ENCODE measurements at places on chromosomes 12 and 14.
A peak's percentile ranks its signal among the peaks of the same experiment; 100 is the strongest.

- no peak for DNase-seq
These were observed 108.2 kb upstream of the SLC38A4 start for GRCh38 chr12:46933947-46934346.

DNA sequence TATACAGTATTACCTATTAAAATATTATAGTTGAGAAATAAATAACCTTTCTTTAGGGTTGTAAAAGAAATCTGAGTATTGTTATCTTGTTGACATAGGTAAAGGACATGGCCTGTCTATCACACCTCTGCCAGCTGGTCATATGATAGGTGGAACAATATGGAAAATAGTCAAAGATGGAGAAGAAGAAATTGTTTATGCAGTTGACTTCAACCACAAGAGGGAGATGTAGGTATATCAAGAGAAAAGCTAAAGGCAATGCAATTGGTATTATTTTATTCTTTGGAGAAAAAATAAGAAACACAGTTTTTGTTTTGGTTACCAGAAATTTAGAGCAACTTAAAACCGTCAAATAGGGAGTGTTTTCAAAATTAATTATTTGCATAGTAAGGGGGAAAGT, 13.5 kb downstream of the CPSF2 start:
- no peak for DNase-seq

DNA sequence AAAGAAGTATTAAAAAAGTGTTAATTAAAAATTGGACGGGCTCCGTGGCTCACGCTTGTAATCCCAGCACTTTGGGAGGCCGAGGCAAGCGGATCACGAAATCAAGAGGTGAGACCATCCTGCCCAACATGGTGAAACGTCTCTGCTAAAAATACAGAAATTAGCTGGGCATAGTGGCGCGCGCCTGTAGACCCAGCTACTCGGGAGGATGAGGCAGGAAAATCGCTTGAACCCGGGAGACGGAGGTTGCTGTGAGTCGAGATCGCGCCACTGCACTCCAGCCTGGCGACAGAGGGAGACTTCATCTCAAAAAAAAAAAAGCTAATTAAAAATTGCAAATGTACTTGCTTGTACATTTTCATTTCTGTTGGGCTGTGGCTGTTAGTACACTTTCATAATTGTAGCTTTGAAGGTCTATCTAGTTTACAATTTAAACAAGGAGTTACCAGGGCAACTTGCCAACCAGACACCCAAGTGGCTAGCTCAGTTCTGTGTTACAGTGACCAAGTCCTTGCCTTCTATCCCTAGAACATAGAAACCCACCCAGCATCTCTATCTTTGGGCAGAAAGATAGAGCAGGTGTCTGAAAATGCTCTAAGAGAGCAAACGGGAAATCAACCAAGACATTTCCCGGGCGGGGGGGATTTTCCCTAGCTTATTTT, 1.2 kb downstream of the COA8 start:
- DNase-seq = no peak

GRCh38 chr12:14138495-14138894, 157.1 kb upstream of the GRIN2B start:
- DNase-seq = peak; percentile 8

- DNase-seq = no peak
These were observed 98.0 kb downstream of the PPP2R5C start for GRCh38 chr14:101859538-101859902.

DNA sequence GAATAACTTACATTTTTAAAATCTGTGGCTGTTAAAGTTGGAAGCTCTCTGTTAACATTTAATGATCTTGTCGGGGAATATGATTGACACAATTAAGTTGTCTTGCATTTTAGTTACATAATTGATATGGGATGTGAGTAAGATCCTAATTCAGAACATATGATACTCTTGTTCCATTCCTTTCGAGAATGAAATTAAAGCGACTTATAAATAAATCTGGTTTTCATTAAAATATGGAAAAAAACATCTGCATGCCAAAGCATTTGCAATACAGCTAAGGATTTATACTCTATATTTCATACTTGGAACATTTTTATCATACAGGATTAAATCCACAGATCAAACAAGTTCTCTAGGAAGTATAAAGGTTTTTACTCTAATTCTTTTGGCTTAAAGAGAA, 52.0 kb downstream of the SLC38A6 start:
- no peak for DNase-seq

- no peak for DNase-seq
These were observed 87.4 kb downstream of the SYT1 start for GRCh38 chr12:78951803-78952551.

DNA sequence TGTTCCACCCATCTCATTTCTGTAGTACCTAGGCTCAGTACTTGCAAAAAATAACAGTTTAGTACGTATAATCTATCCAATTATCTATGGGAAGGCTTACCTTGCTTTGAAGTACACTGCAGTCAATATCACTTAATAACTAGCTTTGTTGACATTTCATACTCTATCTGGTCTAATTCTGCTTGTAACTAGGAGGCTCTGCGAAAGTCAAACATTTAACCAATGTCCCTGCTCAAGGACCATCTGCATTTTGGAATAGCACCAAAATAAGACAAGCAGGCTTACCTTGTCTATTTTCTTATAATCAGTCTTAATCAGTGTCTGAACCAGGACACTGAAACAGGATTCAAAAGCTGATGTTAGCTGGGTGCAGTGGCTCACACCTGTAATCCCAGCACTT, 39.9 kb downstream of the SLC25A47 start:
- DNase-seq = no peak

- DNase-seq = no peak
These were observed 100.7 kb downstream of the ELK3 start for GRCh38 chr12:96294831-96295230.

DNA sequence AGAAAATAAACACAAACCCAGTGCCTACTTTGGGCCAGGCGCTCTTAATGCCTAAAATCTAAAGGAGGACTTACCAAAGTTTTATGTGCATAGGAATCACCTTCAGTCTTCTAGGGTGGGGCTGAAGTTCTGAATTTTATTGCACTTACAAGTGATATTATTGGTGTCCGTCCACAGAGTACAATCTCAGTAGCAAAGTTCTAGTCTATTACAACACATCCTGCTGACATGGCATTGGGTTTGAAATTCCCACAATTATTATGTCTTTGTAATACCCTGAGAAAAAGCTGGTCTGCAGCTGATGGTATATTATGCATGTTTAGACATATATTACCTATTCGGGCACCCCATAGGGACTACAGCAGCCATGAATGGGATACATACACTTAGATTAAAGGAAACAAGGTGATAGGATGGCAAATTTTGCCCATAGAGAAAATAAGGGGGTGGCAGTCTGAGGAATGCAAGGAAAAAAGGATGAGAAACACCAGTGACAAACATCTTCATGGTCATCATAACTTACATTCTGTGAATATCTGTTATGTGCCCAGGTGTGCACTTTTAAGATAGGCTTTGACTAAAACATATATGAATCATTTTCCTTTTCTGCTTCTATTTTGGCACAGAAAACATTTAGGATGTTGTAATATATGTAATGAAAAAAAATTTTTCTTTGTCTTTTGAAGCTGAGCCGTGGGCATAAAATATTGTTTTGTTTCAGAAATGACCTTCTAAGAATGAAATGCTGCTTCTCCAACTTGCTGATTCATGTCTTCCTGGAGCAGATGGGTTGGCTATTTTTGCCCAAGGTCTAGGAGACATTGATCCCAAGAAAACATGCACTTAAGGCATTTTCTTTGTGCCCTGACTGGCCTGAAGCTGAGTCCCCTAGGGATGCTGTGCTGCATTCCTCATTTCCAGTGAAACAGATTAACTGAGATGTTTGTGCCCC, 27.2 kb upstream of the ALG10 start:
- DNase-seq = no peak

GRCh38 chr14:85587151-85587711, 57.3 kb downstream of the FLRT2 start:
- DNase-seq = no peak

GRCh38 chr14:60648249-60648933, 886 bp downstream of the SIX1 start:
- DNase-seq = no peak

DNA sequence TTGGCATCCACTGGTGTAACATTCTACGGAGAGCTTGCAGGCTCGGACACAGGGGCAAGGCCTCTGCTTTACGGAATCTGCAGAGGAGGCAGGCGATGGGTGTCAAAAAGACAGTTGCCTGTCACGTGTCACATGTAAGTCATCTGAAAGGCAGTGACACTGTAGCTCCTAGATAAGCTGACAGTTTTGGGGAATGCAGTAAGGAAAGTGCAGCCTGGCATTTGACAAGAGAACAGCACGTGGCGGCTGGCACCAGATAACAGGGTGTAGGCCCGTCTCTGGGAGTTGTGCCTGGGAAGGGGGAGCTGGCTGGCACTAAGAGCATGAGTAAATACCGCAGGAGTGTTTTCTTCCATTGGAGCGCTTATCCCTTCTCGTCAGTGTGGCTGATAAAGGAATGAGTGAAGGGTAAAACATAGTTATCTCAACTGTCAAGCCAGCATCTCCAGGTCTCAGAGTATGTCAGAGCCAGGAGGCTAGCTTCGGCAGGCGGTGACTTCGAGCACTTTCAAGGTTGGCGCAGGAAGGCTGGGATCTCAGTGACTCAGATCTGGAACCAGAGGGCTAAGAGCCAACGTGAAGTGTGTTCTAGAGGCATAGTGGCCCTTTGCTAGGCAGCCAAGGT, 26.1 kb downstream of the ADCK1 start:
- DNase-seq = no peak

- DNase-seq = no peak
These were observed 861.0 kb downstream of the RPS29 start for GRCh38 chr14:48725051-48725734.

DNA sequence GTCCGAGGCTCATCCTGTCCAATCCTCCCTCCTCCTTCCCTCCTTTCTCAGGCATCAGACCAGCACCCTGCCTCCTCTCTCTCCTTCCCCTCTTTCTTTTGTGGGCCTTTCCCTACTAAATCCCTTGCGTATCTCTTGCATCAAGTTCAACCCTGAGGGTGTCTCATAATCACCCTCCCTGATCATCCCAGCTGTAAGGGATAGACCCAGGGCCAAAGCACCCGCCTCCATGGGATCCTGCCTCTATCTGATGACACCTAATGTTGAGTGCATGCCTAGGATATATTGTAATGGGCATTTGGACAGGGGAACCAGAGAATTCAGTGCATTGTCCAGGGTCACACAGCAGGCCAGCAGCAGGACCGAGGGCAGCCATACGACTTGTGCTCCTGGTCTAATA, 84.9 kb downstream of the PHETA1 start:
- no peak for DNase-seq
